ENCODE measurements at places on chromosomes 3 and 15.

DNA sequence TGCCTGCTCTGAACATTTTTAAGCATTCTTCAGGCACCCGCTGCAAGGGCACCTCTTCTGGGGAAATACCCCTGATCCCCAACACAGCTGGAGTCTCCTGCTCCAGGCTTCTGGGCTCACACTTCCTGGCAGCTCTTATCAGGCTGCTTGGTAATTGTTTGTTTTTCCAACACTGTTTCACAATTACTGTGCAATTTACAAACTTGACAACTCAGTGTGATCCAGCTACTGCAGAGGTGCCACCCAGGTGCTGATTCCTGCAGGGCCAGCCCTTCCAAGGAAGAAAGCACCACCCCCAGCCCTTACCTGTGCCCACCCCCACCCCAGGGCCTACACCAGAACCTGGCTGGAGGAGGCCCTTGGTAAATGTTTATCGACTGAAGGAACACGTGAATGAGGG lies 66.5 kb downstream of the MAGEF1 start:
- no peak for DNase-seq

DNA sequence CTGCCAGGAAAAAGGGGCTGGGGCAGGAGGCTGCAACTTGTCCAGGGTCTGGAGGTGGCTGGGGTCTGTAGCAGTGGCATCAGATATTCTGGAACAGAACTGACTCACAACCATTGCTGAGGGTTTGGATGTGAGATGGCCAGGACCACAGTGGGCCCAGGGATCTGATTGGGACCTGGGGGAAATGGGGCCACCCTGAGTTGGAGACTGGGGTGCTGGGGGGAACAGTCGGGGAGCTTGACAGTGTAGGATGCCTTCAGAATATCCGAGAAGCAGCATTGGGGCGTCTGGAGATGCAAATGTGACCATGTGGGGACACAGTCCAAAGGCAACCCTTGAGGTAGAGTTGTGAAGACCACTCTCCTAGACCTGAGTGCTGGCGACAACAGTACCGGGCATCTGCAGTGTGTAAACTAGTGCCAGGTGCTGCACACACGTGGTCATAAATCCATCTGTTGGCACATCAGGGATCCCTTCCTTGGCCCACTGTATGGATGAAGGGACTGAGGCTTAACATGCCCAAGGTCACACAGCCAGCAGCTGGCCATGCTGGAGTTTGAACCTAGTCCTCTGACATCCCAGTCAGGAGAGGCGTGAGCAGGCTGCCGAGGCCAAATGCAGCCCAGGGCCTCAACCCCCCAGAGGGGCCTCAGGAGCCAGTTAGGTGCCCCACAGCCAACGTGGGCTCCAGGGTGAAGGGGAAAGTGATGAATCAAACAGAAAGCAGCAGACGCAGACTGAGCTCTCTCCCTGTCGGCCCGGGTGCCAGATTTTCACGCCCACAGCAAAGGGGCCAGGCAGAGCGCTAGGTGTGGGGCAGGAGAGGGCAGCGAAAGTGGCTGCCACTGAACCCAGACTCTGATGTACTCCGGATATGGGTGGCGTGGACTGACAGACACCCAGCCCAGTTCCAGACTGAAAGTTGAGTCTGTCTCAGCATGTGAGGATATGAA lies 18.8 kb downstream of the HEMK1 start:
- DNase-seq: no peak

DNA sequence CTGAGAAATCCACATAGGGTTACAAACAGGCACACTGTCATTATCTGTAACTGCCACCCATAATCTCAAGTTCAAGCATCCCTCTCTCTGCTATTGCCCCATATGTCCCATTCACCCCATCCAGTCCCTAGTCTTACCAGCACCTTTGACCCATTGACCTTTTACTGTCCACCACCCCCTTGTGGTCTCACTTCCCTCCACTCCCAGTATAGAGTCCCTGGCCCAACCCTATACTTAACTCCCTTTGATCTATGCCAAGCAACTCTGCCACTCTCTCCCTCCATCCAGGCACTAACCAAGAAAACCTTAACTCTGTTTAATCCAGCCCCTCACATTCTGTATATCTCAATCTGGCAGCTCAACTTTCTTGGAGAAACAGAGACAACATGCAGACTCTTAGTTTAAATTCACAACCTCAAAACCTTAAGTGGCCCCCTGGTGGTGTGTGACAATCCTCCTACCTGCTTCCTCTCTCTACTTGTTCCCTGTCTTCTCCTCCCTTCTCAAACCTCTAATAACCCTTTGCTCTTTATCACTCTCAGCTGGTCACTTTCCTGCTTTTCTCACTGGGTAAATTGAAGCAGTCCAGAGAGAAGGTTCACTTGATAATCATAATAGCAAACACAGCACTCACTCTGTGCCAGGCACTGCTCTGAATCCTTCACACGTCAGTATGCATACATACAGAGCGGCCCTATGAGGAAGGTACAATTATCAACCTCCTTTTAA lies 162.7 kb downstream of the STT3B start:
- no peak for DNase-seq

DNA sequence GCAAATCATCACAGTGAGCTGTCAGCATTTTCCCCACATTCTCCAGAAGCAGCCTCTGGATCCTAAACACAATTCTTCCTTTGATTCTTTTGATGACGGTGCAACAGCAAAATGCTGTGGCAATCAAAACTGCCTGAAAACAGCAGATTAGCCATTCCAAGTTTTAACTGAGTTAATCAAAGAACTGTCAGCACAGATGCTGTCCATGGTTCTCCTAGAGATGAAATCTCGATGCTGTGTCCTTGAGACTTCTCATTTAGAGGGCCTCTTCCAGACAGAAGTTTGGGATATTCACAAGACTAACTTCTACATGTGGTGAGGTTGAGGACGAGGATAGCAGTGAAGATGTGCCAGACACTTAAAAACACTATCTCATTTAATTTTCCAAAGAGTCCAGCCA lies 50.4 kb upstream of the GYG1 start:
- no peak for DNase-seq

- DNase-seq: no peak
Measured at GRCh38 chr15:33716025-33716424, 252.3 kb upstream of the CHRM5 start.

- no peak for DNase-seq
Measured at GRCh38 chr3:49295489-49296058, 18.5 kb upstream of the C3orf62 start.

GRCh38 chr15:68924866-68925560 lies 5.3 kb upstream of the SPESP1 start:
- peak; percentile 18 for DNase-seq
